ENCODE measurements at places on chromosomes 12 and 14.

DNA sequence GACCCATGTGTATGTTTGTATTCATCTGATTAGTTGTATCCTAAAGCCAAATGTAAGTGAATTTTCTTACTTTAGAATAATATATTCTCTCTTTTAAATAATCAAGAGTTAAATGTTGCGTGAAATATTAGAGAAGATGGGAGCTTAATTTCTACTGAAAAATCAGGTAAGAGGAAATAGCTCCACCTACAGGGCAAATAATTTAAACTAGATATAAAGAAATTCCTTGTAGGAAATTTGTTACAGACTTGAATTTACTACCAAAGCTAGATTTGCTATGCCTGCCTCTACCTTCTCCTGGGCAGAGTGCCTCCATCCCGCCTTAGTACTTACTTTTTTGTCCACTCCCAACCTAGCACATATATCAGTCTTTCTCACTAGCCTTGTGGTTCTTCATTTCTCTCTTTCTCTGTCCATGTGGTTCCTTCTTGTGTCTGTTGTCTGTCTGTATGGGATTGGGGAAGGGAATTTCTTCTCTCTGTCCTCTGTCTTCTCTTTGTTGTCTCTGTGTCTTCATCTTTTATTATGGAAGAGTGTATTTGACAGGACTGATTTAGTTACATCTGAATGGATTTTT, 44.7 kb downstream of the PALS1 start:
- DNase-seq = peak; percentile 64

GRCh38 chr14:98173305-98173704, 1098.7 kb downstream of the BCL11B start:
- no peak for DNase-seq

- no peak for DNase-seq
Measured at GRCh38 chr12:12018454-12018853, 52.3 kb upstream of the BCL2L14 start.

DNA sequence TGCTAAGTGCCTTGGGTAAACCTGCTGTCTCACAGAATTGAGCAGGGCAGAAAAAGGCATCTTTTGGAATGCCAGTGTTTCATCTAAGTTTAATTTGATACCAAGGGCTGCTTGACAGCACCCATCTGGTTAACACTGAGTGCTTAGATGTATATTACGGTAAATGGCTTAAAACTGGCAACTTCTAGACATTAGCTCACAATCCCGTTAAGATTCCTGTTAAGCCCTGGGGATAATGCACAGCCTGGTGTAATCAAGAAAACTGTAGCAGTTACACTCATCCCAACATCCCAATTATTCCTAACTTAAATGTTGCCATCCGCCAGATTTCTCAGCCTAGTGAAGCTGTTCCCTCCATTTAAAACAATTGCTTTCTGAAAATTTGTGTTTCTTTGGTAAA, 29.9 kb downstream of the PPFIBP1 start:
- DNase-seq = no peak

Measured in AG10803 (cell line).